ENCODE measurements at places on chromosomes 2 and 18.

DNA sequence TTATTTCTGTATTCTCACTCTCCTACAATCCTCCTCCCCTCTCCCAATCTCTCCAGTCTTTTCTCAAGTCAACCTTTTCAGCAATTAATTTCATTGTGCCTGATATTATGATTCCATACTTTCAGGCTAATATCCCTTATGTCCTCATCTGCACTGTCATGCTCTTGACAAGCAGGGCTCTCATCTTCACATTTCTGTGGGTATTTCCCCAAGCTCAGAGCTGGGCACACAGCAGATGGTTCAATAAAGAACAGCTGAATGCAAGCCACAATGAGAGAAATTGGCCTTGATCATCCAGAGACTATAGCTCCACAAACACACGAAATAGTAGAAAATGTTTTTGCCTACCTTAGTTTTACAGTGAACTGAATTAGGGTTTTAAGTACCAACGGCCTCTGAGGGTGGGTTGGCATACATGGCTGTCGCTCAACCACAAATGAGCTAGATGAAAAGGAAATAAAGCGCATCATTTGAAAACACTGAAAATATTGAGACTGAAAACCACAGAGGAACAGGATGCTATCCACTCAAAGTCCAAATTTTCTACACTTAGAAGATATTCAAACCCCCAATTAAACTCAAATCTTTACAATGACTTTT, 47.5 kb upstream of the STAT1 start:
- DNase-seq = no peak

DNA sequence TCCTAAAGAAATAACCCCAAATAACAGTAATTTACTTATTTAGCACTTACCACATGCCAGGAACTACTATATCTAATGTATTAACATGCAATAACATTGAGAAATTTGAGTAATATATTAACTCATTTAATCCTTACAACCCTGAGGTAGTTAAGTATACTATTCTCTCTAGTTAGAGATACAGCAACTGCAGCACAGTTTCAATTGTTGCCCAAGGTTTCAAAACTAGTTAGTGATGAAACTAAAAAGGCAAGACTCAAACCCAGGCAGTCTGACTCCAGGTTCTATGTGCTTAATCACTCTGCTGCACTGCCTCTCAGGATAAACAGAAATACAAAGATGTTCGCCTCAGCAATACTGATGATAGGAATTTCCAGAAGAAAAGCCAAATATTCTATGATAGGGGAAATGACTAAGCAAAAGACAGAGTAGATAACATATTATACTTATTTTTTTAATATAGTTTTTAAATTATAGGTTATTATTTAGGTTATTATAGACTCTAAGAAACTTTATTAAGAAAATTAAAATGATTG, 88.0 kb downstream of the SS18 start:
- no peak for DNase-seq

GRCh38 chr2:232088771-232089170, 127.3 kb downstream of the DIS3L2 start:
- DNase-seq = no peak

- no peak for DNase-seq
Observed at GRCh38 chr2:15119722-15120175, 441.4 kb downstream of the NBAS start.

- DNase-seq = no peak
Observed at GRCh38 chr2:106085181-106085940, 108.7 kb downstream of the UXS1 start.

- DNase-seq = no peak
Observed at GRCh38 chr2:12155303-12156051, 409.0 kb downstream of the LPIN1 start.

GRCh38 chr2:177675825-177676224, 283.3 kb downstream of the AGPS start:
- DNase-seq = no peak

All from H7 (cell line).